ENCODE measurements at places on chromosomes 7 and 10. TPM values are rescaled to one million over a fixed set of nuclear protein-coding genes. Genes with fewer than 3 reads are reported as not detected.

GRCh38 chr10:30893208-30893607 lies 138.5 kb downstream of the ZNF438 start:
- DNase-seq = no peak

DNA sequence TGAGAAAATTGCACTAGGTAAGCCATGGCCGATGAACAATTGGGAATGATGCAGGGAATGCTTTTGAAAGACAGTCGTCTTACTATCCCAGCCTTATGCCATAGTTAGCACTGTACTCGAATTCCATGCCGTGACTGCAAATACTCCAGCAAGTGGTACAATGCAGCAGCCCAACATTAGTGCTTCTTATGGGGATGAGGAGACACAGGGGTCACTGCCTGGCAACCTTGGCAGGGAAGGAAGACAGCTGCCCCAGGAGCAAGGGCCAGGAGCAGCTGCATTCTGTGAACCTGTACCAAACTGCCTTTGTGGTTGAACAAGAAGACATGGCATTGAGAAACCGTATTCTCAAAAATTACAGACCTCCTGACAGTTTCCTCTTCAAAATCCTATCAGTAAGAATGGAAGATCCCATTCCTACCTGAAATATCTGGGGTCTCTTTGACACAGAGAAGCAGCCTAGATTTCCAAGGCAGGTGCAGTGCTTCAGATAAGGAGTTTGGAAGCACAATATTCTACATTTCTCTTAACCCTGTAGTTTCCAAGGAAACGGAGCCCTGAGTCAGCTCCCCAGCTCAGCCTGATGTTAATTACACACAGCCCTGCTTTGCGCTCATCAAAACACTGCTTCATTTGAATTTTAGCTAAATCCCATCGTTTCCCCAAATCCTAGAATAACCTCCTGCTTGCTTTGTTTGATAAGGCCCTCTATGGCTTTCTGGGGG lies 49.0 kb upstream of the FRMD4A start:
- no peak for DNase-seq

- DNase-seq = no peak
Observed at GRCh38 chr7:142879060-142879459, 6.5 kb downstream of the TRPV6 start.

GRCh38 chr7:46024263-46024916 lies 103.3 kb upstream of the IGFBP3 start:
- DNase-seq = no peak

GRCh38 chr7:42763137-42763551 lies 148.7 kb downstream of the C7orf25 start:
- no peak for DNase-seq

DNA sequence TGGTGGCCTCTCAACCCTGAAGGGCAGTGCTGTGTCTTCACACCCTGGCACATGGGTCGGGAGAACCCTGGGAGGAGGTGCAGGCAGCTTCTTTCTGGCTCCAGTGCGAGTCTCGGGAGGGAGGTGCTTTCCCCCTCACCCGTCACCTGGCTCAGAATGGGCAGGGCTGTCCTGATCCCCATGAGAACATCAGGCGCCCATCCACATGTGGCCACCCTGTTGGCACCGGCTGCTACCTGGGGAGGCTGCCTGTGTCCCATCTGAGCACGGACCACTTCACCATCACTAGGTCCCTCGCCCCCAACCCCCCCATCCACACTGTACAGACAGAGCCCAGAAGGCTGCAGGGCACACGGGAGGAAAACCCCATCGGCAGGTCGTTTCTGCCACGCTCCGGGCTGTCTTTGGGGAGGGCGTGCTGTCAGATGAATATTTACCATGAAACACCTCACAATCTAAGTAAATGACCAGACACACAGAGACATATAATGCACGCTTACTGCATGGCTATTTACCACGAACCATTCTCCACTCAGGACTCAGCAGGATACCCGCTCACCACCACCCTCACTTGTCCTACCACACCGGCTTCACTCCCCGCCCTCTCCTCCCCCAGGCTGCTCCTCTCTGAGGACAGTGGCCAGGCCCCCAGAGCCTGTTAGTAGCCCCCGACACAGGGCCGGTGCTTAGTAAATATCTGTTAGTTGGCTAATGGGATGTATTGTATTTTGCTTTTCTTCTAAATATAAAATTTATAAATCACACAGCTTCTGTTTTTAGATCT lies 282.2 kb downstream of the DNAJB6 start:
- DNase-seq = no peak

GRCh38 chr10:69635428-69636272 lies 5.6 kb downstream of the FAM241B start:
- no peak for DNase-seq

DNA sequence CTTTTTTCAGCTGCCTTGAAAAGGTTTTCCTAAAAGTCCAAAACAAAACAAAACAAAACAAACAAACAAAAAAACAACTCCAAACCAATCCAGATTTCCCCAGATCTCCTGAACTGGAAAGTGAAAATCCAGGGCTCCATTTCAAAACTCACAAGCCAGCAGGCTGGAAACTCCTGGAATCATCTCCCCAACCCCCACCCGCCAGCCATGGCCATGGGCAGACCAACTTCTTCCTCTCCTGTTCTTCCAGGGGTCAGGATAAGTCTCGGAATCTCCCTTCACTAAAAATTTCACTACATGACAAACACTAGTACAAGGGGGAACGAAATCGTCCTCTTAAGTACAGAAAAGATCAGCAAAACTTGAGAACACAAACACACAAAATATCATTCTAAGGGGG lies 40.4 kb downstream of the GNA12 start:
- no peak for DNase-seq

GRCh38 chr7:55534262-55534915 lies 37.9 kb downstream of the VOPP1 start:
- peak; percentile 32 for DNase-seq

- no peak for DNase-seq
Observed at GRCh38 chr7:29308424-29308823, 113.8 kb downstream of the CHN2 start.

DNA sequence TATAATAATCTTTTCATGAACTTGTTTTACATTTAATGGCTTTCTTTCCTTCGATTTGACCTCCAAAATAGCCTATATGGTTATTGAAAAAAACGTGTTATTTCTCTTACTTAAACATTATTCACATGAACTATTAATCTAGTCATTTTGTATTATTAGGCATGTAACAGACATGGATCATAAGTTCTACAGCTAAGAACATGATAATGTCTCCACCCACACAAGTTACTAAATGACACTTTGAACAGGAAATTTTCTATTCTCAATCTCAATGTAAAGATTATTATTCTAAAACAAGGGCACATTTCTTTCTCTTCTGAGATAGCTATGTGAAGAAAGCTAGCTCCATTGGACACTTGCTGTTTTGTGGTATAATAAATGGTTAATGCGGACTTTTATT lies 10.0 kb downstream of the LAMB4 start:
- DNase-seq = no peak

DNA sequence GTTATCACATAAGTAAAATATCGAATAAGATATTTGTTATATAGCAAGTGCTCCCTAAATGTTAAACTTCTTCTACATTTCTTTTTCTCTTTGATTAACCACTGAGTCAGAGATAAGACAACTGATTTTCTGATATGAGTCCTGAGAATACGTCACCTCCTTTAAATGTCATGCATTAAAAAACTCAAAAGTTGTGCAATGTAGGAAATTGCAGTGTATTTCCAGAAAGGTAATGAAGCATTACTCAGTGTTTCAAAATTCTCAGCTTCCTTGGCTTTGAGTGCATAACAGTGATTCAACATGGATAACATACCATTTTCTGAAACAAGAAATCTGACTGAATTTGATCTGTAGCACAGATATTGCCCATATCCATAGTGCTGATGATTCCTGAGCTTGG lies 155.8 kb downstream of the BMPER start:
- DNase-seq = no peak

- DNase-seq = no peak
Observed at GRCh38 chr7:74325210-74325565, 36.0 kb downstream of the CLIP2 start.

DNA sequence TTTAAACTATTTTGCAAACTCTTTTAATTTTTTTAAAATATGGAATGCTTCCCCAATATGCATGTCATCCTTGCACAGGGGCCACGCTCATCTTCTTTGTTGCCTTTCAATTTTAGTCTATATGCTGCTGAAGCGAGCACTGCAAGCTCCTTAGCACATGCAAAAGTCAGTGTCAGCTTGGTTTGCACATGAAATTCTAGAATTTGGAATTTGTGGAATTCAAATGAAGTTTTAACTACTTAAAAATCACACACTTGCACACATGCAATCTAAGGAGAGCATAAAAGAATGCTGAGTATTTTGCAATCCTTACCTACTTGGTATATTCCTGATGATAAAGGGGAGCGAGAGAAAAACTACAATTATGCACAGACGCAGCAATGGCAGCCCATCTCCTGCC lies 78.3 kb upstream of the ATP6V0A4 start:
- DNase-seq = no peak

DNA sequence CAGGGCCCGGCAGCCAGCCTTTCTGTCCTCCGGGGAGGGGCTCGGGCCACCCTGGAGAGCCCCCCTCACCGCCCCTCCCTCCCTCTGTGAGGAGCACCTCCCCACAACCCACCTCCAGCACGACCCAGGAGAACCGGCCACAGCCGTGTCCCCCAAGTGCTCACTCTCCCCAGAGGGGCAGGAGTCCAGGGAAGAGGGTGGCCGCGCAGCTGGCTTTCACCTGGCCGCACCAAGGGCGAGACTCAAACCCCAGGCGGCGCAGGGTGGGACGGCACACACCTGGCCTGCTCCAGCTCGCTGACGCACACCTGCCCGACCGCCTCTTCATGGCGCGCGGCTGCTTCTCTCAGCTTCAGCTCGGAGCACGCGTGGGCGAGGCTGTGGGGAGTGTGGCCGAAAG lies 73.4 kb downstream of the CFAP46 start:
- DNase-seq = no peak

DNA sequence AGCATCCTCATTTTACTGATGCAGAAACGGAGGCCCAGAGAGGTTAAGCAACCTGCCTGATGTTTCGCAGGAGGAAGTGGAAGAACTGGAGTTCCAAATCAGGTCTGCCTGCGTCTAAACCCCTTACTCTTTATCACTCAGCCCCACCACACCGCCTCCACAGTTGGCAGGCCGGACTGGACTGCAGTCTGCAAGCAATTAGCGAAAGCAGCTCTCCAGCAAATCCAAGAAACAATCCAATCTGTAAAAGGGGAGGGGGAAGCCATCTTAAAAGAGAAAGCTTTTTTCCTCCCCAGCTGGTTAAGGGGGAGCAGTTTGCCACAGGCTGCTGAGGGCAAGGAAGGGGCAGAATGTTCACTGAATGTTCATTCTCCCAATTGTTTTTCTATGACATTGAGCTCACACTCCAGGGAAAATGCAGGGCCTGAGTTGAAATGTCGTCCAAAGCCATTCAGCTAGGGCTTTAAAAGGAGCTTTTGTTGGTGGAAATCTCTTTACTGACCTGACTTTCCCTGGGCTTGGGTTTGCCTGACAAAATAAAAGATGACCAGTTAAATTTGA lies 350.1 kb downstream of the RNLS start:
- no peak for DNase-seq

GRCh38 chr7:2474224-2474623 lies 2.0 kb downstream of the GRIFIN start:
- no peak for DNase-seq

DNA sequence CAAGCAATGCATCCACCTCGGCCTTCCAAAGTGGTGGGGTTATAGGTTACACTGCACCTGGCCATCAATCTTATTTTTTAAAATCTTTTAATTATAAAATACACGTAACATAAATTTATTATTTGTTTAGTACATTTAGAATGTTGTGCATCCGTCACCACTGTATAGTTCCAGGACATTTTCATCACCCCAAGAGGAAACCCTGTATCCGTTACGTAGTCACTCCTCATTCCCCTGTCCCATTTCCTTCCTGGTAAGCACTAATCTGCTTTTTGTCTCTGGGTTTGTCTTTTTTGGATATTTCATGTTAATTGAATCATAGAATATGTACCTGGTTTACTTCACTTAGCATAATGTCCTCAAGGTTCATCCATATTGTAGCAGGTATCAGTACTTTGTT lies 51.2 kb downstream of the MAPK8 start:
- no peak for DNase-seq

- DNase-seq = no peak
Observed at GRCh38 chr10:47261556-47261955, 38.4 kb upstream of the GDF10 start.

GRCh38 chr7:132072165-132072564 lies 504.1 kb downstream of the PLXNA4 start:
- no peak for DNase-seq

- no peak for DNase-seq
Observed at GRCh38 chr7:140273417-140273816, 96.6 kb upstream of the KDM7A start.

DNA sequence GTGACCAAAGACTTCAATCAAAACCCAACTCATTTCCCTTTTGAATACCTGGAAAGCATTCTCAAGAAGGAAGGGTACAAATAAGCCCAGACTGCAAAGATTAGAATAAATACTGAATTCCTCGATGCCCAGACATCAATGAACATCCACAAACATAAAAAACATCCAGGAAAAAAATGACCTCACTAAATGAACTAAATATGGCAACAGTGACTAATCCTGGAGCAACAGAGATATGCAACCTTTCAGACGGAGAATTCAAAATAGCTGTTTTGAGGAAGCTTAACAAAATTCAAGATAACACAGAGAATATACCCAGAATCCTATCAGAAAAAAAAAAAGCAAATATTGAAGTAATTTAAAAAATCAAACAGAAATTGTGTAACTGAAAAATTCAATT lies 43.2 kb downstream of the PCLO start:
- no peak for DNase-seq

- no peak for DNase-seq
Observed at GRCh38 chr10:477620-478019, 211.8 kb downstream of the DIP2C start.

- no peak for DNase-seq
Observed at GRCh38 chr7:94367949-94368348, 26.7 kb upstream of the COL1A2 start.

GRCh38 chr7:106370542-106370941 lies 85.8 kb upstream of the NAMPT start:
- DNase-seq = no peak

GRCh38 chr10:11533328-11533781 lies 78.1 kb downstream of the USP6NL start:
- no peak for DNase-seq

The NKX1-2 gene
- total RNA-seq = not detected

The SUGCT gene
- 2.5 TPM for total RNA-seq

The HMX2 gene
- total RNA-seq = not detected

The CRYGN gene
- not detected for total RNA-seq

The PRPF18 gene
- 30.3 TPM for total RNA-seq

The ICA1 gene
- 4.5 TPM for total RNA-seq

The TMEM26 gene
- not detected for total RNA-seq

The SPDYE1 gene
- 0.18 TPM for total RNA-seq

The INA gene
- not detected for total RNA-seq
